ENCODE measurements at places on chromosomes 11 and 22.
A peak's percentile ranks its signal among the peaks of the same experiment; 100 is the strongest.

GRCh38 chr11:132310390-132311375, 940.3 kb downstream of the NTM start:
- no peak for DNase-seq

DNA sequence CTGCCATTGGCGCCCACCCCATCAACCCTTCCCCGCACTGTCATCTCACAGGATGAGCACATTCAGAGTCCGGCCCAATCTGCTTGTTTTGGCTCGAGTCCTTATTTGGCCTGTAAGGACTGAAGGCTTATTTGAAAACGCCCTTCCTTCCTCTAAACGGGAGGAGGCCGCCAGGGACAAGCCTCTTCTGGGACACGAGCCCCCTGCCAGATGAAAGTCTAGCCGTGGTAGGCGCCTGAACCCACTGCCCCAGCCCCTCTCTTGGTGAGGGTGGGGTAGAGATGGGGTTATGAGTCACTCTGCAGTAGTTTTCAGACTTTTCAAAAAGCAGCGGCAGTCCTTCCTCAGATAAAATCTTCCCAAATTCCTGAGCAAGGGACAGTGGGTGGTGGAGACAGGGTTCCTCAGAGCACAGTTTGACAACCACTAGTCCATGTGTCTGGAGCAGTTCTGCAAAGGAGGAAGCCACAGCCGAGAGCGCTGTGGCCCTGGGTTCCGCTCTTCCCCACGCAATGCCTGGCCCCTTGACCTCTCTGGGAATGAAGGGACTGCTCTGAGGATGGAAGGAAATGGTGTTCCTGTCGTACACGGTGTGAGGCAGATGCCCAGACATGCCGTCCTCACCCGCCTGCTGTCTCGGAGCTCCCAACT, 57.0 kb downstream of the MYH9 start:
- DNase-seq, result no peak

DNA sequence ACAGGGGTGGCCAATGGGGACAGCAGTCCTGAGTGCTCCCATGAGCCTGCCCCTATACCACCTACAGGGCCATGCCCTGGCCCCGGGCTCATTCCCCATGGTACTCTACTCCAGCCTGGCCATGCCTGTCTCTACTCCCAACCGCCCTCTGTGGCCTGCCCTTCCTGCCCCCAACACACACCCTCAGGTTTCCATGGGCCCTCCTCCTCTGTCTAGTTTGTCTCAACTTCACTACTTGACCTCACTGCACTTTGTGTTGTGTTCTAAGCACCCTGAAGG, 26.3 kb upstream of the RASL10A start:
- DNase-seq, result no peak

DNA sequence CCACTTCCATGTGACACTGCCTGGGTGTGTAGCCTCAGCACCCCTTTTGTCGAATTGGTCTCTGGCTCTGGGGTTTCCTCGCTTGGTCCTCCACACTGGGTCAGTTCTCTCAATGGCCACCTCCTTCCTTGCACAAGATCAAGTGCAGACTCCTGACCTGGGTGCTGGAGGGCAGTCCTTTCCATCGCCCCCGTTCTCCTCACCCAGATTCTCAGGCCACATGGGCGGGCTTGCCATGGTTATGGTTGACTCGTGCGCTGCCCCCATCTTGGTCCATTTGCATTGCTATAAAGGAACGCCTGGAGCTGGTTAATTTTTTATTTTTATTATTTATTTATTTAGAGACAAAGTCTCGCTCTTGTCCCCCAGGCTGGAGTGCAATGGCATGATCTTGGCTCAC, 5.5 kb upstream of the PARVB start:
- DNase-seq, result no peak

GRCh38 chr11:64643256-64643881, 52.3 kb downstream of the SLC22A12 start:
- DNase-seq, result no peak

DNA sequence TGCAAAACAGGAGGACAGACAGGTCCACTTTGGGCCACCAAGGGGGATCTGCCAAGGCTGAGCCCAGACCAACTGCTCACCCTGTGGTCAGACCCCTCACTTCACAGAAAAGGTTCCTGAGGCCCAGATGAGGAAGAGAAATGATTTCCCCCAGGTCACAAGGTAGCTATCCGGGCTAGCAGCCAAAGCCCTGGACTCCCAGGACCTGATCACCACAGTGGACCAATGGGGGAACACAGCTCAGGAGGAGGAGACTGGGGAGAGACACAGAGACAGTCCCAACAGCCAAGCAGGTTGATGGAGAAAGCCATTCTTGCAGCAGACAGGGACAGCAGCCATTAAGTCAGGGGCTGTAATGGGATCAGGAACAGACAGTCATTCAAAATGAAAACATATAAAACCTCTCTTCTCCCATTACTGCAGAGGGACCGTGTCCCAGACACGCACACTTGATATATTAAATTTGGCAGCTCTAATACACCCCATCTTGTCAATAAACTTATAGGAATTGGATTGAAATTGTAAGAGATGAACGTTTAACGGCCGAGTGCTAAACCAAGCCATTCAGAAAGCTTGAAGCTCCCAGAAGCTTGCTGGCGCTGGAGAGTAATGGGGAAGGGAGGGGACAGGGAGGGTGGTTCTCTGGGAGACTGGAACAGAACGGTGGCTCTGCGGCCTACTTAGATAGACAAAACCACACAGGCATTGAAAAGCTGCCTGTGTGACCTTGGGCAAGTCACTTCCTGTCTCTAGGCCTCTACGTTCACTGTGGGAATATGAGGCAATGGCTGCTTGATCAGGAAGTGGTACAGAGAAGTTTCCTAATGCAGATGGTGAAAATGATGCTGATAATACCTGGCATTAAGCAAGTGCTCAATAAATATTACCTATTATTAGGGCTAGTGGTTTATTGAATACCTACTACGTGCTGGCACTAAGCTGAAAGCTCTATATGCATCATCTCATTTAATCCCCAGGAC, 16.0 kb downstream of the ZMAT5 start:
- DNase-seq, result no peak

- DNase-seq, result no peak
Observed at GRCh38 chr22:44814266-44815098, 62.1 kb downstream of the ARHGAP8 start.

- DNase-seq, result no peak
Observed at GRCh38 chr11:83709434-83709833, 423.3 kb upstream of the CCDC90B start.

- DNase-seq, result no peak
Observed at GRCh38 chr22:45867118-45867905, 109.7 kb downstream of the WNT7B start.

DNA sequence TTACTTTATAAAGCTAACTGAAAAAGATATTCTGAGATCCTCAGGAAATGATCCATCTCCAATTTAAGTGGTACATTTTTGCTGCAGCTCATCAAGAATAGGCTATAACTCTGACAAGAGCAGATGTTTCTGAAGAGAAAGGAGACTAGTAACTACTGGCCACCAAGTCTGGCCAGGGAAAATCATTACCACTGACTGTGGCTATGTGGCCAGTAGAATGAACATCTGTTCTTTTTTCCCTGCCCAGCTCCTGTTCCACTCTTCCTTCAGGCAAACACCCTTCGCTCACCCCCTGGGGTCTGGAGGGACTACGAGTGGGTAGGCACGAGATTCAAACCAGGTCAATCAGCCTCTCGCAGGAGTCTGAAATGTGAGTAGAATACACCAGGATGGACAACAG, 23.9 kb downstream of the TMEM123 start:
- DNase-seq, result no peak

- DNase-seq, result peak; percentile 28
Observed at GRCh38 chr22:44623771-44624510, 78.1 kb upstream of the PRR5 start.

- DNase-seq, result no peak
Observed at GRCh38 chr22:42939941-42940653, 74.9 kb downstream of the PACSIN2 start.

- DNase-seq, result no peak
Observed at GRCh38 chr11:115297330-115297729, 206.9 kb downstream of the CADM1 start.

DNA sequence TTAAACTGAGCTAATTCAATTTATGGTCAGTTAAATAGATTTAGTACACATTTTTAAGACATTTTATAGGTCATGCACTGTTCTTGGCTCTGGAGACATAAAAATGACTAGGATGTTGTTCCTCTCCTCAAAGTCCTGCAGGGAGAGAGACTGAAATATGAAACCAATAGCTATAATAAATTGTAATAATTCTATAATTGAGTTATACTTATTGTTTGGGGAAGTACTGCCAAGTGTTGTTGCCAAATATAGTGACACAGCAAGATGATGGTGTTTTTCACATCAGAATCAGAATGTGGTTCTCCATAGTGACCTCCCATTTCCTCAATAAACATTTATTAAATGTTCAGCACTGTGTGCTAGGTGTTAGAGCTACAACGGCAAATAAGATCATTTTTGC, 470.6 kb downstream of the NTM start:
- no peak for DNase-seq

DNA sequence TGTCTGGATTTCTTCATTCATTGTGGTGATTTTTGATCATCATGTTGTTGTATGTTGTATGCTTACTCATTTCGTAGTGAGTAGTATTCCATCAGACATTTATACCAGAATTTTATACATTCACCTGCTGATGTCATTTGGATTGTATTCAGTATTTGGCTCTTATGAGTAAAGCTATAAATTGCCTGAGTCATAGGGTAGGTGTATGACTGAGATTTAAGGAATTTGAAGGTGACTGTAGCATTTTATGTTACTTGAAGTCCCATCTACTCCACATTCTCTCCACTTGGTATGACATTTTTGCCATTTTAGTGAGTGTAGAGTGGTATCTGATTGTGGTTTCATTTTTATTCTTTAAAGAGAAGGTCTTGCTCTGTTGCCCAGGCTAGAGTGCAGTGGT, 548.2 kb downstream of the TBC1D22A start:
- no peak for DNase-seq

All from NCI-H2107 (cell line).